ENCODE measurements at places on chromosomes 4 and X.

GRCh38 chrX:13658602-13659001 lies 5.7 kb downstream of the TCEANC start:
- peak; percentile 77 for DNase-seq

DNA sequence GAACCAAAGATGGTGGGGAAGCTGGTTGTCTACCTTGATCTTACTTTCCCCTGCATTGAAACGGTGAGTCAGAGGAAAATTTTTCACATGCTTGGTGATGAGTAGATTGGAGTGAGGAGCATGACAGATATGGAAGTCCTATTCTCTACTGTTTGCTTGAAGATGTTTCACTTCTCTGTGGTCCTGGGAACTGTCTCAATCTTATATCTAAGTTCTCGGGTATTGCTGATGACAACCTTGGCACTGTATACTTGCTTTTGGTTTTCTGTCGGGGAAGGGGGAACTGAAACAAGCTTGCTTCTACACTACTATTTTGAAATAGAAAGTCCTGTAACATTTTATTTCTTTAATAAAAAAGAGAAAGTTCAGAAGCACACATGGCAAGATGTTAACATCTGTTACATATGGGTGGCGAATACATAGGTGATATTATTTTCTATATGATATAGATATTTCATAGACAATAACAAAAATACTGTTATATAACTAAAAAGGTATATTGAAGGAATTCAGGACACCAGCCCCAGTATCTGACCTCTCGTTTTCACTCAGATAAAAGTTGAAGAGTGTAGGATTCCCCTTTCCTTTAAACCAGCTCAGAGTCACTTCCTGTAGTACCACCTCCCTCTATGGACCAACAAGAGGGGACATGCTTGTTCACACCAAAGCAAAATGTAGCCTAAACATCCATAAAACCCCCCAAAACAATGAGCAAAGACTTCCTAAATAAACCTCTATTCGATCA lies 88.8 kb downstream of the FMR1NB start:
- DNase-seq = no peak

DNA sequence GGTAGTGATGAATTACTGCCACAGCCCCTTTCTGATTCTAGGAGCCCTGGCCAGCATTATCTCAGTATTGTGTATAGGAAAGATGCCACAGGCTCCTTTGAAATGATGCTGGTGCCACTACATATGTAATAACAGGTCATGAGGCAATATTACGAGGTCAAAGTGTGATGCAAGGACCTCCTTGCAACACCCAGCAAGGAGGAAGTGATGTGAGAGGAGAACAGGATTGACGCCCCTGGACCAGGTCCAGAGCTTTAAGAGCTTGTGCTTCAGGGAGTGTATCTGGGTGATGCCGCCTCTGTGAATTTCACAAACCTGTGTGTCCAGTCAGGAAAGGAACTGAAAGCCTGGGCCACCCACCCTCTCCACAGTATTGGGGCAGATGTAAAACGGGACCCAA lies 261.8 kb downstream of the MID1IP1 start:
- peak; percentile 0 for DNase-seq

DNA sequence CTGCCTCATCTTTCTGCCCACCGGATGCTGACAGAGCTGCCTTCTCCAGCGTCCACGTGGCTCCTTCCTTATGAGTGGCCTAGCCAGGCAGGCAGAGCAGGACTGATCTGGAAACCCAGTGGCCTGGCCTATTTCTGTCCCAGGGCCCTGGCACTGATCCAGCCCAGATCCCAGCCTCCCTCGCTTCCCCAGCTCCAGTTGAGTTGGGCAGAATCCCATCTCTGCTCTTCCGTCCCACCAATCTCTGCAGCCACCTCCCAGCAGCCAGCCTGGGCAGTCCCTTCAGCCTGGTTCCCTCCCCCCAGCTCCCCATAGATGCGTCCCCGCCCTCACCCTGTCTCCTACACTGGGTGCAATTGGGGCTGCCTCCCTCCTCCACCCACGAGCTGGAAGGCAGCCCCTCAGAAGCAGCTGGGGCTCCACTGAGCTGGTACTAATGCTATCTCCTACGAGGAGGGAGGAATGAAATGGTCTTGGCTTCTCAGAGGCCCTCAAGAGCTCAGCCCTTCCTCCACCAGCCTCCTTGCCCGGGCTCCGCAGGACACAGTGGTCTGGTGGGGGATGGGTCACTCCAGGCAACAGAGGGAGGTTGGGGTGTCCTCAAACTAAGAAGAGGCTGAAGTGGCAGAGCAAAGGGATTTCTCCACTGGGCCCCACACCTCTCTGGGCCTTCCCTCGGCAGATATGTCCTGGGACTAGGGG lies 94.2 kb downstream of the PJA1 start:
- DNase-seq = no peak

DNA sequence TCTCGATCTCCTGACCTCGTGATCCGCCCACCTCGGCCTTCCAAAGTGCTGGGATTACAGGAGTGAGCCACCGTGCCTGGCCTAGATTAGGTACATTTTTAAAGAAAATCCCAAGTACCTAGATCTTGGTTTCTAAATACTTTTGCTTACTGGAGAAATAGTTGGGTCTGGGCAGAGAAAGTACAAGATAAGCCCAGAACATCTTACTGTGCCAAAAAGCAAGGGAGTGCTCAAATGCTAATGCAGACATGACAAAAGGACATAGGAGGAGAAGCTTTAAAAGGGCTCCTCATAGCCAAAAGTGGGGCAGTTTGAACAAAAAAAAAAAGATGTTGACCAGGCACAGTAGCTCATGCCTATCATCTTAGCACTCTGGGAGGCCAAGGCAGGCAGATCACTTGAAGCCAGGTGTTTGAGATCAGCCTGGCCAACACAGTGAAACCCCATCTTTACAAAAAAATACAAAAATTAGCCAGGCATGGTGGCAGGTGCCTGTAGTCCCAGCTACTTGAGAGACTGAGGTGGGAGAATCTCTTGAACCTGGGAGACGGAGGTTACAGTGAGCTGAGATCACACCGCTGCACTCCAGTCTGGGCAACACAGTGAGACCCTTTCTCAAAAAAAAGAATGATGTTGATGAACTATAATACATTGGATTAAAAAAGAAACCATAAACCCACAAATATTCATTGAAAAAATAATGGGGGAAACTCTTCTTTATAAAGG lies 107.5 kb downstream of the APBB2 start:
- DNase-seq = no peak

GRCh38 chr4:137390707-137391106 lies 141.6 kb downstream of the PCDH18 start:
- DNase-seq = no peak

DNA sequence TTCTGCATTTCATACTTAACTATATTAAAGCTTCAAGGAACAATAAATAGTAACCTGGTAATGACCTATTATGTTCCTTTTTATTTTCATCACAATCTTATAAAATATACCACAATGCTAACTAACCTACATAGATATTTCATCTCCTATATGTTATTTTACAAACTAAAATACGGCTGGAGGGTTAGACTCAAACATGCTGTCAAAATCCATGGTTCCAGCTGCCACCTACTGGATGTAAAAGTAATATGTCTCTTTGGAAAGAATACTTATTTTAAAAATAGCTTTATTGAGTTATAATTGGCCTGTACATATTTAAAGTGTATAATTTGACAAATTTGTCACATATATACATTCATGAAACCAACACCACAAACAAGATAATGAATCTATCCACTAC lies 15.0 kb downstream of the RGN start:
- peak; percentile 27 for DNase-seq

- DNase-seq = no peak
Observed at GRCh38 chrX:46733226-46733625, 25.7 kb downstream of the SLC9A7 start.

DNA sequence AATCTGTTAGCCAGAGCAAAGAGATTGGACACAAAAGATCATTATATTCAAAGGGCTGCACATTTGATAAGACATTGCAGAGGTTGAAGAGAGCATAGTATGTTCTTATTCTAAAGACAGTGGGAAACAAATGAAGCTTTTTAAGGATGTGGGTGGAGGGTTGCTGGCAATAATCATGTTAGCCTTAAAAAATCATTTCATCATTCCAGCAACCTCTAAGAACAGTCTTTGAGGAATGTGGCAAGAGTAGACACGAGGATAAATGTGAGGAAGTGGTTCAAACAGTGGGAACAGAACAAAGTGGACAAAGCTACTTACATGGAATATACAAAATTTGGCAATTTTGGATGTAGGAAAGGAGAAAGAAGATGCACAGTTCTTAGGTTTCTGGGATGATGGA lies 167.3 kb upstream of the SPRY1 start:
- DNase-seq = no peak

DNA sequence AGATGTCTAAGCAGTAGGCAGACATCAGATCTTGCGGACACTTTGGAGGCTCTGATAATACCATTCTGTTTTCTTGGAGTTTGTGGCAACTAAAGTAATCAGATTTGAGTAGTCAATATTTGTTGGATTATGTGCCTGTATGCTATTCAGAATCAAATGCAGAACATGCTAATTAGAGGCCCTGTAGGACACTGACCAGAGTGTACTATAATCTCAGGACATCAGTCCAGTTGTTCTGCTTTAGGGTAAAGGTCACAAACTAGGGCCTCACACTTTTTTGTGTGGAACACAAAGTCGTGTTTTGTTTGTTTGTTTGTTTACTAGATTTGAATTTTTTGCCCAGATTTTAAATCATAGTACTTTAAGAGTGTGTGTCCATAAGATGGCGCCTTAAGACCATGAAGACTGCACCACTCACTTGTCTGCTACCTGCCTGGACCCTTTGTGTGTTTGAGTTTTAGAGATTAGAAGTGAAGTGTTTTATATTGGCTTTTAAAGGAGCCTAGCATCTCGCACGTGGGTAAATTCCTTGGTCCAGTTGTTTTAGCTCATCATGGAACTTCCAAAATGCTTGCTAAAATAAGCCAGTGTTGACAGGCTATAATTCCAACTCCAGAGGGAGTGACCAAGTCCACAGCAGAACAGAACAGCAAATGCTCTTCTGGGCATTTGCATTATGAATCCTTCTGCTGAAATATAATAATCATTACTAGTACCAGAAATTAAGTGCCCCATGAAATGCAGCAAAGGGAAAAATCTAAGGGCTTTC lies 34.7 kb downstream of the IL13RA1 start:
- DNase-seq = no peak

DNA sequence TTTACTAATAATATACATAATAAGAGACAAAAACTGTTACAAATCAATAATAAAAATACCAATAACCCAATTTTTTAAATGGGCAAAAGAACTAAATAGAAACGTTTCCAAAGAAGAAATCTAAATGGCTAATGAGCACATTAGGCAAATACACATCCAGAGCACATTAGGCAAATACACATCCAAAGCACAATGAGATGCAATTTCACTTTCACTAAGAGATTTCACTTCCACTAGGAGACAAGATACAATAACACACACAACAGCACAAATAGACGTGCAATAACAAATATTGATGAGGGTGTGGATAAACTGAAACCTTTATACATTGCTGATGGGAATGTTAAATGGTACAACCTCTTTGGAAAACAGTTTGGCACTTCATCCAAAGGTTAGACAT lies 250.7 kb downstream of the ARAP2 start:
- no peak for DNase-seq

GRCh38 chr4:175614890-175615289 lies 197.2 kb downstream of the GPM6A start:
- DNase-seq = no peak

DNA sequence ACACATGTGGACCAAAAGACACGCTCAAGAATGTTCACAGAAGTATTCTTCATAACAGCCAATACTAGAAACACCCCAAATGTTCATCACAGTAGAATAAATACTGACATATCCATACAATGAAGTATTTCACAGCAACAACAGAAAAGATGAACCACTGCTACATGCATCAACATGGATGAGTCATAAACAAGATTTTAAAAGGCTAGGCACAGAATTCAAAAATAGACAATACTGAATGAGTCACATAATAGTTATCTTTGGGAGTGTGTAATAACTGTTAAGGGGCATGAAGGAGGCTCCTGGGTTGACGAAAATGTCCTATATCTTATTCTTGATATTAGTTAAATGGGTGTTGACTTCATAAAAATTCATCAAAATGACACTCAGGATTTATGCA lies 43.5 kb downstream of the CLOCK start:
- DNase-seq = no peak

DNA sequence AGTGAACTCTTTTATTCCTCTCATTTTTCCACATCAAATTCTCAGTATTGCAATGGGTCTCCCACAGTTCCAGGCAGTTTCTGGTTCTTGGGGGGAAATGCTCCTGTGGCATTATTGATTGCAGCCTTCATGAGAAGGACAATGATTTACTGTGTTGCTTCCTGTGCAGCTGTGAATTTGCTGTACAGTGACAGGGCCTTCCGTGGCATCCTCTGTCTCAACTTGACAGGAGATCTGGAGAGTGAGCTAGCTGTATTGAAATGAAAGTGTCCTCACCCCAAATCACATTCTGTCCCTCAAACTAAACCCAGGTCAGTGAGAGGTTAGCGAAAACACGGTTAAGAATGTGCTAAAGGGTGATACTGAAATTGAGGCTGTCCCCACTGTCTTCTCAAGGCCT lies 77.1 kb upstream of the ATOH1 start:
- DNase-seq = no peak

- DNase-seq = no peak
Observed at GRCh38 chr4:53461244-53461643, 83.8 kb downstream of the FIP1L1 start.

GRCh38 chr4:53361451-53361850 lies 4.4 kb downstream of the SCFD2 start:
- no peak for DNase-seq

GRCh38 chrX:40087425-40088298 lies 10.1 kb downstream of the BCOR start:
- no peak for DNase-seq

DNA sequence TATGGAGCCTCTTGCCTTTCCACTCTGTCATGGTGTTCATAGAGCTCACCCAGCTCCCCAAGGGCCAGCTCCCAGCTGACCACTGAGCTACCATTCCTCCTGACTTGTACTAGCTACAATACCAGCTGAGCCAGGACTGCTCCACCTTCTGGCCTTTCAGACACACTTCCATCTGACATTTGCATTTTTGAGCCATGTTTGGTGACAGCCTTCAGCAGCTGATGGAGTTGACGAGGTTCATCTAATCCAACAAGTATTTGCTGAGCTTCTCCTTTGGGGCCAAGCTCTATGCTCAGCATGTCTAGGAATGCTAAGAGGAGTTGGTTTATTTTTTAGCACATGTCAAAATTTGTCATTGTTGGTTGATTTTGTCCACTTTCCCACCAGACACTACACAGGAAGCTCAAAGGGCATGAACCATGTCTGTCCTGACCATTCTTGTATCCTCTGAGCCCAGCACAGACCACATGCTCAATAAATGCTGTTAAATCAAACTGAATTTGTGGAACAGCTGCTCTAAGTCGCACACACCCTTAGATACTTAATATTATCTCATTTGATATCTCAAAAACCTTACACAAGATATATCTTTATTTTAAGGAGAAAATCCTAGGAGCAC lies 142.6 kb upstream of the PPARGC1A start:
- no peak for DNase-seq

- no peak for DNase-seq
Observed at GRCh38 chr4:84235126-84235944, 263.8 kb downstream of the NKX6-1 start.

GRCh38 chrX:41695426-41695825 lies 6.7 kb downstream of the GPR34 start:
- DNase-seq = peak; percentile 33

All from CD4-positive, alpha-beta T cell treated with Interleukin-21 for 1 hour (primary cell).